ENCODE measurements at places on chromosomes 5 and 9. TPM values are rescaled to one million over a fixed set of nuclear protein-coding genes. Genes with fewer than 3 reads are reported as not detected.

Gene LCN9
- total RNA-seq: not detected

Gene PAPPA
- total RNA-seq: 29.1 TPM

Gene SPEF2
- total RNA-seq: 1.8 TPM

Gene ANKHD1
- total RNA-seq: 41.8 TPM

Gene TMEFF1
- total RNA-seq: 1.3 TPM

Gene CDHR2
- 0.06 TPM for total RNA-seq

Gene OR1N2
- total RNA-seq: not detected

Gene EDIL3
- 0.12 TPM for total RNA-seq

Gene ADAMTS6
- 0.06 TPM for total RNA-seq

Gene CDKN2B
- total RNA-seq: not detected

Gene GAPVD1
- total RNA-seq: 14.5 TPM

Gene SH2D3C
- 0.08 TPM for total RNA-seq

Gene ENC1
- 4.4 TPM for total RNA-seq

Gene MAML1
- 17.1 TPM for total RNA-seq

Gene FAM153A
- not detected for total RNA-seq

Gene CAMK4
- 0.07 TPM for total RNA-seq

Gene OLFM1
- 9.6 TPM for total RNA-seq

Gene SLCO6A1
- total RNA-seq: not detected

Gene CCNJL
- 11.2 TPM for total RNA-seq

Gene EPB41L4A
- 2.5 TPM for total RNA-seq

Gene PCDHGB2
- total RNA-seq: 0.08 TPM

Gene GRPEL2
- 6.8 TPM for total RNA-seq

Gene CCDC192
- not detected for total RNA-seq

Gene PTPN3
- total RNA-seq: 17.5 TPM

Gene NR4A3
- 1.5 TPM for total RNA-seq

Gene IL13
- total RNA-seq: not detected

Gene CRHBP
- total RNA-seq: 0.09 TPM

Gene GABRA6
- not detected for total RNA-seq

Gene SPINK4
- not detected for total RNA-seq

Gene ACSL6
- total RNA-seq: 0.10 TPM

Gene WHRN
- total RNA-seq: 7.8 TPM

Gene KIAA0825
- total RNA-seq: 0.60 TPM

Gene AJM1
- 4.1 TPM for total RNA-seq

Gene P4HA2
- 46.7 TPM for total RNA-seq

Gene EGFLAM
- 0.39 TPM for total RNA-seq

Gene TMEM250
- 49.7 TPM for total RNA-seq

Gene XRCC4
- total RNA-seq: 9.2 TPM

Gene CMBL
- total RNA-seq: 22.4 TPM

Gene EIF4E1B
- not detected for total RNA-seq

Gene LYRM7
- 6.7 TPM for total RNA-seq

Gene DROSHA
- 39.3 TPM for total RNA-seq

Gene MPDZ
- total RNA-seq: 9.9 TPM

Gene S100Z
- not detected for total RNA-seq

Gene PDE6A
- total RNA-seq: 0.22 TPM

Gene RABGAP1
- 14.5 TPM for total RNA-seq

Gene GABRG2
- total RNA-seq: not detected

Gene SHISAL2B
- not detected for total RNA-seq

Gene TIMD4
- total RNA-seq: 0.85 TPM

Gene CD74
- total RNA-seq: 0.07 TPM

Gene GARNL3
- 2.5 TPM for total RNA-seq

Gene COQ4
- total RNA-seq: 59.3 TPM

Gene CER1
- not detected for total RNA-seq

Gene TEX48
- total RNA-seq: not detected

Gene STC2
- 49.1 TPM for total RNA-seq

Gene PCDHB9
- total RNA-seq: 0.09 TPM

Gene SPATA31D3
- total RNA-seq: not detected
